ENCODE measurements at places on chromosomes 3 and 15. TPM values are rescaled to one million over a fixed set of nuclear protein-coding genes. Genes with fewer than 3 reads are reported as not detected.

Gene VIPR1
- total RNA-seq: 4.4 TPM

Gene CD200R1
- total RNA-seq: 18.6 TPM

Gene HMG20A
- 56.3 TPM for total RNA-seq

Gene DAZL
- total RNA-seq: not detected

Gene SSUH2
- 0.07 TPM for total RNA-seq

Gene FAM81A
- 0.17 TPM for total RNA-seq

Gene CPNE4
- 0.27 TPM for total RNA-seq

Gene AMOTL2
- not detected for total RNA-seq

Gene FBLN2
- total RNA-seq: not detected

Gene STXBP5L
- not detected for total RNA-seq

Gene PCNP
- 159 TPM for total RNA-seq

Gene MUC20
- 7.0 TPM for total RNA-seq

Gene GLCE
- 2.3 TPM for total RNA-seq

Gene NEDD4
- 11.6 TPM for total RNA-seq

Gene XIRP1
- total RNA-seq: 0.25 TPM

Gene NTRK3
- total RNA-seq: 0.37 TPM

Gene MKRN3
- total RNA-seq: 1.1 TPM

Gene RBM15B
- 31.4 TPM for total RNA-seq

Gene CCDC54
- not detected for total RNA-seq

Gene FAM227B
- 4.6 TPM for total RNA-seq

Gene CYP11A1
- not detected for total RNA-seq

Gene CHRM5
- not detected for total RNA-seq

Gene CD96
- total RNA-seq: 287 TPM

Gene CCR5
- total RNA-seq: 54.3 TPM

Gene FRMD4B
- total RNA-seq: 49.0 TPM

Gene C3orf49
- not detected for total RNA-seq

Gene TLNRD1
- 37.0 TPM for total RNA-seq

Gene ARL6IP5
- total RNA-seq: 278 TPM

Gene CHSY1
- total RNA-seq: 52.2 TPM

Gene RTP3
- total RNA-seq: not detected

Gene POPDC2
- 2.0 TPM for total RNA-seq

Gene DHX36
- total RNA-seq: 81.8 TPM

Gene IL17RC
- 1.1 TPM for total RNA-seq

Gene CTXN2
- total RNA-seq: not detected

All from T-helper 1 cell treated with Interleukin-12 subunit alpha and Interleukin-12 subunit beta and Interleukin-4 antibody, amounts not matched to agents 30 ng/mL and 1 ng/mL, for 36 hours (primary cell).